Naive thymus-derived CD8-positive, alpha-beta T cell (primary cell): ENCODE measurements at places on chromosomes 1 and 21.

DNA sequence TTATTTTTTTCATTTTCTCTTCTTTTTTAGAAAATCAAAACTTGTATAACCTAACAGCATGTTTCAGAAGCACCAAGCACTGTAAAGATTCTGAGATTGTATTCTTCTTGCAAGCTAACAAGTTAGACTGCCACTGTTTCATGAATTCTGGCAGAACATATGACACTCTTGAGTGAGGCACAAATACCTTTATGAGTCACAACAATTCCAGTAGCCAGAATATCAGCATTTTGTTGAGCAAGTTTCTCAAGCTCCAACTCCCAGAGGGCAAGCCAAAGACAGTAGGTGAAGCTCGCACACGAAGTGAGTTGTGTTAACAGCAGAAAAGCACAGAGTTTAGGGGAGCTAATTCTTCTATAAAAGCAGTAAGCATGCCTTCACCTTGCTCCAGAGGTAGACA, 268.8 kb upstream of the NCAM2 start:
- no peak for DNase-seq

DNA sequence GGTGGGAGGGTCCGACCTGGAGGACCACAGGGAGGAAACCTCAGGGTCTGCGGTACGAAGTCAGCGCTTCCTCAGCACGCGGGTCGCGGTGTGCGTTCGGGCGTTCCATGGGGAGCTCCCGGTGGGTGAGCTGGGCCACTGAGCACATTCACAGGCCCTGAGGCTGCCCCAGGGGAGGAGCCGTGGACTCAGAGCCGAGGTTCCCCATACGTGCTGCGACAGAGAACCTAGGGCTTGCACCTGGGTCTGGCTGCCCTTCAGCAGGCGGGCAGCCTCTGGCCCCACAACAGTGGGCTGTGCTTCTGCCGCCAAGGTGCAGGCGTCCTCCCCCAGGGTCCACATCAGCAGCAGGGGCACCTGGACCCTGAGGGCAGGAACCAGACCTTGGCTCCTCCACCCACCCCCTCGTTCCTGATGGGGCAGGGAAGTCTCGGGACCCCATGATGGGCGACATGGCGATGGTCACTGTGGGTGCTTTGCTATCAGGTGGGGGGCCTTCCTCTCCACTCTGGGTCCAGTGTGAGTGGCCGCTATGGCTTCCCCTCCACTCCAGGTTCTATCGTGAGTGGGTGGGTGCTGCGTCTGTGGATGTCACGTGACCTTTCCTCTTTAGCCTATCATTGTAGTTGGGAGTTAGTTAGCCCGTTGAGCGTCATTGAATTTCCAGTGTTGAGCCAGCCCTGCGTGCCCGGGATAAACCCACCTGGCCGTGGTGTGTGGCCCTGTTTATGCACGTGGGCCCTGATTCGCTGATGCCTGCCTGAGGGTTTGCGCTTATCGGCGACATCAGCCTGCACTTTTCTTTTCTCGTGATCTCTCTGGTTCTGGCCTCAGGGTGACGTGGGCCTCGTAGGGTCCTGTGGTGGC, 27.9 kb downstream of the FTCD start:
- no peak for DNase-seq

- DNase-seq, result no peak
Observed at GRCh38 chr1:213783893-213784292, 203.9 kb upstream of the PROX1 start.

DNA sequence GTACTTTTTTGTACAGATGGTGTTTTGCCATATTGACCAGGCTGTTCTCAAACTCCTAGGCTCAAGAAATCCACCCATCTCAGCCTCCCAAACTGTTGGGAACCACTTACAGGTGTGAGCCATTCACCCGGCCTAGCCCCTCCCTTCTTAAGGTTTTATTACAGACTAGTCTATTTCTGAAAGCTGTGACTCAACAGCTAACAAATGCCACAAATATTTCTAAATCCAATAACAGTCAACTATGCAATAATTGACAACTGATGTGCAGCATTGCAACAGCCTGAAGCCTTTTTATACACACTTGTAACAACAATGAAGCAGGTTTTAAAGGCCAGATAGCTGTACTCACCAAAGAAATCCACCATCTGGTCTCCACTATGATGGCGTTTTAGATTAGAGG, 51.4 kb downstream of the GRIK1 start:
- DNase-seq, result no peak

DNA sequence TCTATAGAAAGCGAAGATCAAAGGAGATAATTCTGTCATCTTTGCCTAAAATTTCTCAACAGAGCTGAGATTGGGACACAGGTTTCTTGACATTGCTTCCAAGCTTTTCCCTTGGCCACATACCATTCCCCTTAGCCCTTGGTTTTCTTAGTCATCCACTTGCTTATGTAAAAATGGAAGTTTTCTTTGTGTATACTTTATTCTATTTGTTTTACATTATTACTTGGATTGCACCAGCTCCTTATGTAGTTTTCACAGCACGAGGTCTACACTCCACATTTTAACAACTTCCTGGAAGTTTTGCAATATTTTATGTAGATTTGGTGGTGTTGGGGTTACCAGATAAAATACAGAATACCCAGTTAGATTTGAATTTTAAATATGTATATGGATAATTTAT, 129.8 kb downstream of the PLA2G4A start:
- DNase-seq, result no peak

DNA sequence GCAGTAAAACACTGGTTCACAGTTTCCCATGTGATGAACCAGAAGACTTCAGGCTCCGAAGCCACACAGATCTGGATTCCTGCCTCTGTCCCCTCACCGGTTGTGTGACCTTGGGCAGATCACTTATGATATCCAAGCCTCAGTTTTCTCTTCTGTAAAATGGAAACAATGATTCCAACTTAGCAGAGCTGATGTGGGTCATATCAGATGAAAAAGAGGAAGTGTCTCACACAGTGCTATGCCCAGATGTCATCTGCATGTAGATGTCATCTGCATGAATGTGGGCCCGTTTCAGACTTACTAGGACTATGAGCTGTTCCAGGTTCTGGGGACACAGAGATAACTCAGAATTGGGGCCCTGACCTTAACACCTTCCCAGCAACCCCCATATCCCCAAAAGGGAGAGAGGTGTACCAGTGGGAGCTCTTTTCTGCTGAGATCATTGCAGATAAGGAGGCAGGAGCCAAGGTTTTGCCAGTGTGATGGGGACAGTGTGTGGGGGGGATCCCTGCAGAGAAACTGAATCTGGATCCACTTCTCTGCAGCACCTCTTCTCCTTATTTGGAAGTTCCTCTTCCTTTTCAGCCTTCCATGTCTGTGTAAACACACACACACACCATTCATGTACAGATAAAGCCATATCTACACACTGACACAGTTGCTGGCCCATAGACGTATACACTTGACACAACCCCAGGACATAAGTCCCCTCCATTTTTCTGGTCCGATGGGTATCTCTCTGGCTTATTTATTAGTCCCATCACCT, 5.0 kb upstream of the ADGRB2 start:
- no peak for DNase-seq

DNA sequence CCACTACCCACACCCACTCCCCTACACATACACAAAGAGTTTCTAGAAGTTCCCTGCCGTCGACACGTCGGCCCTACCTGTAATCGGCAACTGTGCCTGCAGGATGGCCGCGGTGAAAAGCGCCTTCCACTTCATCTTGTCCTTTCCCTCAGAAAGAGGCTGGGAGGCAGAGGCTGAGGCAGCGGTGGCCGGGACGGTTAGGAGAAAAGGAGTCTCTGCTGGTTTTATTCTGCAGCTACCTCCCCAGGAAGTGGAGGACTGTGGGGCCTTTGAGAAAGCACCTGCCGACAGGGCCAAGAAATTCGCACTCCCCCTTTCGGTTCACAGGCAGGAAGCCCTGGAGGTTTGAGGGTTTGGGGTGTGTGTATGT, at the start of gene CD247:
Gene CD247, minus strand, starts transcription at position 199 of the 370 bp plus-strand sequence. Its CDS starts 64 bp downstream, at position 135.
- DNase-seq, result peak; percentile 50

DNA sequence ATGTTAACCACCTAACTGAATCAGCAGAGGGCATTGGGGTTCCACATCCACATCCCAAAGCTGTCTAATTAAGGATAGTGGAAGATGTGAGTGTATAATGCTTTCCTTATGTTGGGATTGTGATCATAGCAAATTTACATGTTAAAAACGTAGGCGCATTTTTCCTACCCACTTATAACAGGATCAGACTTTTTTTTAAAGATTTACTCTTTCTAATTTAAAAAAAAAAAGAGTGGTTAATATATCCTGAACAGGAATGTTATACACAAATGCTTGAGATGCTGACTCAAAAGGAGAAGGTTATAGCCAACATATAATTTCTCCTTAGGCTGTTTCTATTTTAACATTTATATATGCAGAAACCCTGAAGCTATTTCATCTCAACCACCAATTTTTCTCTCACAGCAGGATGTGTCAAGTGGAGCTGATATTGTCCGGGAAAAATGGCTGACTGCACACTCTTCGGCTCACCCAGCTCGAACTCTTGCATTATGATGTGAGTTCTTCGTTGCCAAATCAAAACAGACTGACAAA, 40.3 kb downstream of the RGS5 start:
- DNase-seq, result no peak

- peak; percentile 81 for DNase-seq
Observed at GRCh38 chr1:89608319-89608983, 24.5 kb upstream of the LRRC8C start.

DNA sequence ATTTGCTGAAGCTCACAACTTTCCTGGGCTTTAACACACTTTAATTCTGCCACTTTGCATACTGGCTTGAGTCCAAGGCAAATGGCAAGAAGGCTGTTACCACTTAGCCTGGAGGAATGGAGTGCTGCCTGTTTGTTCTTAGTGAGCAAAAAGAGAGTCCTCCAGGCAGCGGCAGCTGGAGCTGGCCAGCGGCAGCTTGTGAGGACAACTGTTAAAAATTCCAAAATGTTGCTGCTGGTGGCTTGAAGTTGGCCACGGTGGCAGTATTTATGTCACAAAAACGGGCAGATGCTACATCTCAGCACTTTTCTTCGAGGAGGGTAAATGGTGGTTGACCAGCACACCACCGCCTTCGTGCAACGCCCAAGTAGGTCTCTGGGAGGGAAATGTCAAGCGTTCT, 27.3 kb downstream of the STPG1 start:
- DNase-seq, result no peak

DNA sequence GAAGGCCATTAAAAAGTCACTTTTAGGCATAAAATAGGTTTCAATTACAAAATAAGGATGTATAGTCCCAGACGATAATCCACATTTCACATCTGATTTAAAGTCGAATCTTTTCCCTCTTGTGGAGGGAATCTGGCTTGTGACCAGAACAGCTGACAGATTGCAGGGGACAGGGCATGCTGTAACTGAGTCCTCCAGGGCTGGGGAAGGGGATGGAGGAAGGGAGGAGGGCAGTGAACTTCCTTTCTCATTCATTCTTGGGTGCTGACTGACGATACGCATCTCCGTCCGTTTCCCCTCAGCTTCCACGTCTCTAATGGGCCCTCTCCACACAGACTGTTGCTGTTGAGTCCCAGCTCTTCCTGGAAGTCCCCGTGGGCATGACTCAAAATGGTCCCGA, 108.1 kb upstream of the CSF3R start:
- no peak for DNase-seq

GRCh38 chr1:230185076-230186001, 118.3 kb downstream of the GALNT2 start:
- no peak for DNase-seq

DNA sequence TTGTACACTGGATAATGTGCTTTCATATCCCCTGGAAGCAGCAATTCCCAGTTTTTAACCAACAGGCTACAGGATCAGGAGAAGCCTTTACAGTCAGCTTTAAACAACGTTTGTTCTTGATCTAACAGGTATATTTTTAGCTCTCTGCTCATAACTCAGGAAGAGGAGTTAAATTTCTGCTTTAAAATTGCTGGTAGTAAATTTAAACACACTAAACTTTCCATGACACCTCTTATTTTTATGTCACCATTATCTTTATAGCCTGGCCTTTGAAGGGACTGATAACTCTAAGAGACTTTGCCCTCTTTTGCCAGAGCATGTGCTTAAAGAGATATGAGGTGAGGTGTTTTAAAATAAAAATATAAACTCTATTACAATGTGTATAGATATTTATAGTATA, 119.6 kb upstream of the BRINP3 start:
- no peak for DNase-seq

DNA sequence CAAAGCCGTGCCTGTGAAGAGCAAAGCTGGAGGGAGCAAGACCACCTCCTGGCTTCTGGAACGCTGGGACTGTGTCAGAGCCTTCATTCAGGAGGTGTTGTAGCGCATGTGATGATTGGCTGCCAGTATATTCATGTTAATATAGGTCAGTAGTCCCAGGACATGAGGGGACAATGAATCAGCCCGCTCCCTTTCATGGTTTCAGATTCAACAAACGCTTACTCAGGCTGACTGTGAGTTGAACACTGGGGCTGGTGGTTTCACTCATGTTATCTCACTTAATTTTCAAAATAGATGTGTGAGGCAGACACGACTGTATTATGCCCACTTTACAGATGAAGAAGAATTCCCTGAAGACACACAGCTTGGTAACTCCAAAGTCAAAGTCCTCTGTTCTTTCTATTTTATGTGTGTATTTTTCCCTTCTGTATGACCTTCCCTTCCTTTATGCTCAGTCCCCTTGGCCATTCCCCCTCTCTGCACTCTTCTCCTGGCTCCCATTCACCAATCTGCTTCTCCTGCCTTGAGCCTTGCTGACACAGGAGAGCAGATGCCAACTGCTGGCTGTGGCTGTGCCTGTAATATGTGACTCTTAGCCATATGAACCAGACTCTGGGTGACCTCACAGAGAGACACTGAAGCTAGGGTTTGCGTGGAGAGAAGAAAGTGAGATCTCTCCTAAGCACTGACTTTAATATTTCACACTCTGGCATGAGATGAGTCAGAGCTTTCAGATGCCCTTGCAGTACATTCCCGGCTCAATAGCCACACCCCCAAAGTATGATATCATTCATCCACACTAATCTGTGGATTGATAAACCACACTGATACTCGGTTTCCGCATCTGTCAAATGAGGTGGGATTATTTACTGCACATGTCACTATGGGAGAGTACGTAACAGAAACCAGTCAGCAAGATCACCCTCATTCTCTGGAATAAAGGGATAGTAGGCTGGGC, 31.4 kb upstream of the KIRREL1 start:
- DNase-seq, result no peak

DNA sequence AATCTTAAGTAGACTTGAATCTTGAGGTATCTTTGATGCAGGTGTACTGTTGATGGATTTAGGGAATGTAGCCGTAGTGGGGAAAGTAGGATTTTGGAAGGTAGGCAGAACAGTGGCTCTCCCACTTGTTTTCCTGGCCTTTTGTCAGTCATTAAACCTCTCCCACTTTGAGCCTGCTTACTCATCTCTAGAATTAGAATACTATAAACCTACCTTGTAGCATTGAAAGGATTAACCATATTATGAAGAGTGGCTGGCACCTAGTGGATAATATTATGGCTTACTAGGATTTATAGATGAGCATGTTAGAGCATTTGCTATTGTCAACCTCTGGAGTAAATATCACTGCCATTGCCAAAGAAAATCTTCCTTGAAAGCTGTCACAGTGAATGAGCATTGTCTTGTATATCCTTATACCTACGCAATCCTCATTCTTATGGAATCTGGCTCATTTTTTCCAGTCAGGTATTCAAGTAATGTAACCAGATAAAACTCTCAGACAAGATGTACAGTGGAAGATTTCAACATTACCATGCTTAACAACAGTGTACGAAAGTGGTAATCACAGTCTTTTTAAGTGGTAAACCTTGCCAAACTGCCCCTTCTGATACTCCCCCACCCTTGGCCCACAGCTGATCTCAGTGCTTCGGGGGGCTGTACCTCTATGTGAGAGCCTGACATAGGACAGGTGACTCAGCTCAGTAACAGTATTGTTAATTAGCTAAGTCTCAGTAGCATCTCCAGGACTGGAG, 44.4 kb downstream of the SH3GLB1 start:
- no peak for DNase-seq

GRCh38 chr1:153774780-153775457, at the start of gene SLC27A3:
Gene SLC27A3 (plus strand): TSS chr1:153775407. CDS start chr1:153775498, 91 bp downstream.
- DNase-seq, result no peak

- no peak for DNase-seq
Observed at GRCh38 chr21:39863111-39863510, 4.1 kb upstream of the PCP4 start.
